ENCODE measurements at places on chromosomes 3 and 15.

GRCh38 chr3:3351226-3351625 is 171.7 kb upstream of the CRBN start:
- DNase-seq: no peak

DNA sequence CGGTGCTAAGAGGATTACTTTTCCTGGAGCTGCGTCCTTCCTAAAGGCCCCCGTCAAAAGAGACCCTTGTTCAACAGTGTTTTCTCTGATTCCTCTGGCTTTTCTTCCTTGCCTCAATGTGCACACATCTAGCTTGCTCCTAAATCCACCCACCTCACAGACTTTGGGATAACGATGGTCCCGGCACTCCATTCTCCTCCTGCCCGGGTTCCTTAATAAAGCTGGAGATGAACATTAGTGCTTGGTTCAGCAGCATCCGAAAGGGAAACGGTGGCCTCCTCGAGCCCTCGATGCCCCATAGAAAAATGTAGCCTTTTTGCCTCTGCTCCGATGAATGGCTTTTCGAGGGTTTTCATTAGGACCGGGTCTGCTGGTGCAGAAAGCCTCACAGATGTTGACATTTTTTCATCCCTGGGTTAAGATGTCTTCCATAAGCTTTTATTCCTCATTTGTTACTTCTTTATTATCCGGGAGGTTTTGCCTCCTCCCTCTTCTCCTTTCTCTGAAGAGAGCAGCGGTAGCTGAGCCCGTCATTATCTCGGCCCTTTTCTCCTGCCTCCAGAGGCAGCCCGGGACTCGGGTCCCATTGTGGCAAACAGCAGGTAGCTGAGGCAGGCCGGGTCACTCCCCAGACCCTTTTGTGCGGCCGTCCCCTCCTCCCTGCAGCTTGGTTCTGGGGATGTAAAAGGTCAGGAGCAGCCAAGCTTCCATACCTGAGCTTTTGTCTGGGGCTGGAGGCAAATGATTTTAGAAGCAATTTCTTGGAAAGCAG is 64.6 kb downstream of the CPN2 start:
- no peak for DNase-seq

DNA sequence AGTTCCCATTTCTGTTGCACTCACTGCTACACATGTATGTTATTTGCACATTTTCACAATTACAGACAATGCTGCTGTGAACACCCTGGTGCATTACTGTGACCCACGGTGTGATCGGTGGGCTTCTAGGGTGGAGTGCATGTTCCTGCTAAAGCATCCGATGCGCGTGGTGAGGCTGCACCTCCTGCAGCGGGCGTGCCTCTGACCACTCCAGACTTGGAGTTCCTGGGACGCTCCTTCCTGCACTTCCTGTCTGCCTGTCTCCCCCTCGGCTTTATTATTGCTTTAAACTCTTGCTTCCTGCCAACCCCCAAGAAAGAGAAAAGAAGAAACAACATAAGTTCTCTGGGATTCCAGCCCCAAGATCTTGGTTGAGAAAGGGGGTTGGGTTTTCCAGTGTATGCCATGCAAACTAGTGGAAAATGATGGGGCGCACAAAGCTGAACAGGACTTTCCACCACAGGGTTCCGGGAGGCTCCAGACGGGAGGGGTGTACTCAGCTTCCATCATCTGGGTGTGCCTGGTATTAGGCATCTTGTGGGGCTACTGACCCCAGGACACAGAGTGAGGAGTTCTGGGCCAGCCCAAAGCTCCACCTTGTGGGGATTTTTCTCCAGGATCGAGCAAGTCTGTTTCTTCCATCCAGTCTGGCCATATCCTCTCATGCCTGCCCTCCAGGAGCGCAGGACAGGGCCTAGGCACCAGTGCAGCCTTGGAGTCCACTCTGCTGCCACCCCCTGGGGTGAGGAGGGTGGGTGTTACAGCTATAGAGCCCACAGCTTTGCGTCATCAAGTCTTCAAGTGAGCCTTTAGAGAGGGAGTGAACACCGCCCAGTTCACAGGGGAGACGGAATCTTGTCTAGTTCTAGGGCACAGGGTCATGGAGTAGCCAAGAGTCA is 11.2 kb downstream of the RPL32 start:
- no peak for DNase-seq

DNA sequence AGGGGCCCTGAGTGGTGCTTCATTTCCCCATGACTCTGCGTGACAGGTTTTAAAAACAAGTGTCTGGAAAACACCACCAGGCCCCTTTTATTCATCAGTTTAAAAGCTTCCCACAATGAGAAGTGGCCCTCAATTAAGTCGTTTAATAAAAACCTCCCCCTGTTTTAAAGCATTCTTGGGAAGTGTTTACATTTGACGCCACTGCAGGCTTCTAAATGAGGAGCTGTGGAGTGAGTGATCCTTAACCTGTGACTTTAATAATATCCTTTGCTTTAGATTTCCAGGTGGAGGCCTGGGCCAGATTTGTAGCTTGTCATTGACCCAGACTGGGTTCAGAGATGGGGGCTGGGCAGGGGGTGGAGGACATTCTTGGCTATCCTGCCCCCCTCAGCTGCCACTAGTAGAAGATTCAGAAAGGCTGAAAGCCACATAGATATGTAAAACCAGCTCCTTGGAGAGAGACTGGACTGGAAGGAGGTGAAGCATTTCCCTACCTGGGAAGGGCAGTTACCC is 11.3 kb downstream of the CGNL1 start:
- no peak for DNase-seq

- no peak for DNase-seq
Measured at GRCh38 chr3:155449613-155450267, 156.3 kb upstream of the STRIT1 start.

DNA sequence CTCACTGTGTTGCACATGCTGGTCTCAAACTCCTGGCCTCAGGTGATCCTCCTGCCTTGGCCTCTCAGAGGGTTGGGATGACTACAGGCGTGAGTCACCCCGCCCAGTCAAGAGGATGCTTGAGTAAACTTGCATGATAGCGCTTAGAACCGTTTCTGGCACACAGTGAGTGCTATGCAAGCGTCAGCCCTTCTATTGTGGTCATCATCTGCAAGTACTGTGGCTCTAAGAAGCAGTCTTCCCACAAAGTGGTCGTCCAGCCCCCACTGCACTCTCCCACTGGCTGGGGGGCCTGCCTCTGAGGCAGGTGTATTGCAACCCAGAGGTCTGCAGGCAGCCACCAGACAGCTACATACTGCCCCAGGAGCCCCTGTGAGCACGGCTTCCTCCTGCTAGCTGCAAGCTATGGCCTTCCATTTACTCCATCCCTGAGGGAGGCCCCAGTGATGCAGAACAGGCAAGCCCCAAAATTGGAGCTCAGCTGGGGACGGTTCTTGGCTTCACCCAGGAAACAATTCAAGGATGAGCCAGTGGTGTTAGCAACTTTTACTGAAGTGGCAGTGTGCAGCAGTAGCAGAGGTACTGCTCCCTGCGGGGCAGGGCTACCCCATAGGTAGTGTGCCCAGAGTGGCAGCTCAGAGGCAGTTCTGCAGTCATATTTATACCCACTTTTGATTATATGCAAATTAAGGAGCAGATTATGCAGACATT is 95.4 kb downstream of the LSM3 start:
- DNase-seq: no peak

GRCh38 chr15:101307897-101308603 is 13.0 kb upstream of the SNRPA1 start:
- DNase-seq: no peak

DNA sequence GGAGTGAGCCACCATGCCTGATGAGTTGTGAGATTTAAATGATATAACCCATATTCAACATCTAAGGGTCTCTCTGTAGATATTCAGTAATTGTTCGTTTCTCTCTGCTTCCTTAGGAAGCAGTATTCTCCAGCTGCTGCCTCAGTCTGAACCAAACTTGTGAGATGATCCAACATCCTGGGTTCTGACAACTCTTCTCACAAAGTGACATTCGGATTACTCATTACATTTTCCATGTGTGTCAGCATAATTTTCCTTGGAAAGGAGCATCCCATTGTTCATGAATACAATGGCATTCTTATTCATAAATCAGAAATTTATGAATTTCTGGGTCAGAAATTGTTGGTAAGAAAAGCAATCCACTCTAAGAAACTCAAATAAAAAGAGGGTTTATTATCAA is 15.0 kb upstream of the SEC22A start:
- no peak for DNase-seq

GRCh38 chr15:59491062-59491461 is 53.1 kb downstream of the FAM81A start:
- no peak for DNase-seq

- DNase-seq: no peak
Measured at GRCh38 chr3:39809181-39809994, at the start of gene MYRIP. TSS of gene MYRIP (plus strand) at chr3:39809609. CDS start at chr3:39900817, 91,208 bp downstream.

DNA sequence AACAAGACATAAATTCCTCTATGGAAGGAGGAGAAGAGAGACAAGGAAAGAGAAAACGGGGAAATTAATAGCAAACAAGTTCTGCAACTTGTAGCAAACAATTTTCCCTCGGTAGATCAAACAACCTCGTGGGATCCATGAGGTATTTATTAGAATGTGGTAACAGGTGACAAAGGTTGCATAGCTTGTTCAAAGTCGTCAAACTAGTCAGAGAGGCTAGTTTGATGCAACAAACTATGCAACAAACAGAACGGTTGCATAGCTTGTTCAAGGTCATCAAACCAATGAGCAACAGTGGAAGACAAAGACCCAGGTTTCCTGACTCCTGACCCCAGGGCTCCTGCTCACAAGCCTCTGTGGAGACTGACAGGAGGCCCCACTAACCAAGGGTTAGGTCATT is 20.7 kb downstream of the MB21D2 start:
- DNase-seq: no peak

DNA sequence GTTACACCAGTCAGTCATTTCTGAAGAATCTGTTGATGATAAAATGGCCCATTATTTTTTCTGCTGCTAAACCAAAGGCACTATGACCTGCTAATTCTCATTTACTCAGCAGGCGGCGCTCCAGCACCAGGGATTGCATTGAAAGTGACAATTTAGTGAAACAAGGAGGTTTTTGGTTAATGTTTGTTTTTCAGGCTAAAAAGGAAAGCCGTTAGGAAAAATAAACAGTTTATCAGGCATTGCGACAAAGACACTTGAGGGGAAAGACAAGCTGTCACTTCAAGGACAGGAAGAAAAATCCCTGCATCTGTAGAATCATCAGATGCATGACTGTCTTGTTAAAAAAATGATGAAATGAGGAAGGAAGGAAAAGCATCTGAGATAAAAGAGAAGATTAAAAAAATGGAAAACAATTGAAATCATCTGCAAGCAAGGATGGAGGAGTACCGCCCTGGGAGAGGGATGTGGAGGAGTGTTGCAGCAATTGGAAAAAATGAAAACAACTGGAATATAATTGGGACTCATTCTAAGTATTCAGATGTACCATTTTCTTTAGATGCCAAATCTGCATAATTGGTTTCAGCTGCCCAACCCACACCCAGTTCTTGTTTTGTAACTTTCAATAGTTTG is 54.0 kb downstream of the NR1D2 start:
- DNase-seq: peak; percentile 21

DNA sequence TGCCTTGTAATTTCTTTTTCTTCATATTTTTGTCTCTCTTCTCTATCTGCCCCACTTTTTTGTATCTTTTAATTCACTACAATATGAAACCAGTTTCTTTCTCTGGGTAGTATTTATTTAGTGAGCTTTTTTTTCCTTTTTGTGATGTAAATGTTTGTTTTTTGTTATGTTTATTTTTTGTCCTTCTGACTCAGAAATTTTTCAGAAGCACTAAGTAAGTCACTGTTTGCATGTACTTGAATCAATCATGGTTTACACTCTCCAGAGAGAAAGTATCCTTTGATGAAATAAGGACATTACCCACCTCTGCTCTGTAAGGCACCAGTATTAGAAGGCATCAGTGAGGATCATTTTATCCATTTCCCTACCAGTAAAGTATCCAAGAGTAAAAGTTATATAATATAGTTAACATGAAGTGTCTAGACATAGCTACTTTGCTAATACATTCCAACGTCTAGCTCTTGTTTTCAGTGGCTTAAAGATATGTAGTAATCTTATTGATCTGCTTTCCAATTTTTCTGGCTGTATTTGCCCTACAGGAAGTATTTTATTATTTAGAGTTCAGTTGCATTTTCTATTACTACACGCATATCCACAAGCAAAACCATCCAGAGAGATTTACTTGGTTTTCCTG is 25.4 kb downstream of the FILIP1L start:
- no peak for DNase-seq

DNA sequence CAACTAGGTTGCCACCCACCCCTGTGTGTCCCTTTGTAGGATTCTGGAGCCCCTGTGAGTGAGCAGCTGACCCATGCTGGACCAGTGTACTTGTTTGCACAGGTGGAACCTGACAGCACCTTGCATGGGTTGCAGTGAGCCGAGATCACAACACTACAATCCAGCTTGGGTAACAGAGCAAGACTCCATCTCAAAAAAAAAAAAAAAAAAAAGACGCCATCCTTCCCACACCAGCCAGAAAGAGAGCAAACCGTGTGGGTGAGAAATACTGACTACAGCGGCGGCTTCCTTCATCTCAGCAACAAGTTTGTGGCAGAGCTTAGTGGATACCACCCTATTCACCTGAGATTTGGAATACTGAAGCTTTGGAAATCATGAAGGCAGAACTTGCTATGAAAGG is 746 bp upstream of the CD80 start:
- DNase-seq: no peak

- no peak for DNase-seq
Measured at GRCh38 chr15:73800662-73801345, 47.7 kb upstream of the INSYN1 start.

- no peak for DNase-seq
Measured at GRCh38 chr15:79724804-79725203, 172.0 kb downstream of the MTHFS start.

DNA sequence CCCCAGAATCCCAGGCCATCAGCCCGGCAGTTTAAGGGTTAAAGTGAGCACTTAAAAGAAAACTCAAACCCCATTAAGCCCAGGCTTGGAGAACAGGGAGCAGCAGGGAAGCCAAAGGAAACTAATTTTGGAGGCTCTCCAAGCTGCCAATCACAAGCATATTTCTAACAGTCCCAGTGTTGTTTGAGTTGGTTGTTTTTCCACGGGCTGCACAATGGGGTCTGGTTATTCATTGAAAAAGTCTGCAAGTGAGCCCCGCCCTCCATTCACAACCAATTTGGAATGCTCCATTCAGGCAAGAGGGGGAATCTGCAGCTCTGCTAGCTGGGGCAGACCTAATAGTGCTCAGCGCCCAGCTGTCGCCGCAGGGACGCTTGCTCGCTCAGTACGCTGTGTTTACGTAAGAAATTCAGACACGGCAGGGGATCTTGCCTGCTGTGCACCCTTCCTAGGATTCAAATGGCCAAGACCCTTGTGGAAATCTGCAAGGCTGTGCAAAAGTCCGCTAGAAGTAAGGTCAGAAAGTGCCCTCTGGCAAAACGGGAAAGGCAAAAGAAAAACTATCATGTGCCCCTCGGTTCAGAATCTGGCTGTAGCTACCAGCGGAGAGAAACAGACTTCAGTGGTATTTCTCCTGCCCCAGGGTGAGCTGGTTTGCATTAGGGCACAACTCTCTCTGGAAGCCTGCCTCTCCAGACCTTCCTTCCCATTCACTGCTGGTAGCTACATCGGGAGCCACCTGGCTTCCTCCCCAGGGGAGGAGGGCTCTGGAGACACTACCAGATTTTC is 11.0 kb downstream of the ETV5 start:
- DNase-seq: no peak

GRCh38 chr3:64571982-64572381 is 115.8 kb downstream of the ADAMTS9 start:
- DNase-seq: no peak
